ENCODE measurements at places on chromosomes 16 and 17. TPM values are rescaled to one million over a fixed set of nuclear protein-coding genes. Genes with fewer than 3 reads are reported as not detected.

Gene UMOD
- not detected for total RNA-seq

Gene RNF227
- total RNA-seq: 2.6 TPM

Gene EFCAB5
- total RNA-seq: 0.39 TPM

Gene GFAP
- total RNA-seq: not detected
